GM23338 (cell line): ENCODE measurements at places on chromosomes 7 and 10. TPM values are rescaled to one million over a fixed set of nuclear protein-coding genes. Genes with fewer than 3 reads are reported as not detected.

Gene NANOS1
- polyA plus RNA-seq, result 1.6 and 2.2 TPM in 2 replicates

DNA sequence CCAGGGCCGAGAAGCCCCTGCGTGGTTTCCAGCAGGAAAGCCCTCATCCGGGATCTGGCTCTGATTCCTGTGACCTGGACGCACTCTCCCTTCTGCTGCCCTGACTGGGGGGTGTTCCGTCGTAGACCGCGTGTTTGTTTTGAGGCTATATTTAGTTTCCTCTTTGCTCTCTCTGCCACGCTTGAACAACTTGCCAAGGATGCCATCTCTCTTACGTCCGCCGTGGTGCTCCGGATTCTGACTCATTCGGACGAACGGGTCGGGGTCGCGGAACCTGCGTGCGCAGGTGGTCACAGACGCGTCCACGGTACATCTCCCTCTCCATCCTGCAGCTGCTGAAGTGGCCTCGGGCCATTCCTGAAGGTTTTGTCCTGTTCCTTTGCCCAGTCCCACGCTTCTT is 10.4 kb upstream of the SORCS3 start:
- H3K36me3 ChIP-seq, result no peaks in the 10 kb centered on the region
- no peaks in the 10 kb centered on the region for H3K27me3 ChIP-seq
- no peaks in the 10 kb centered on the region for H3K4me1 ChIP-seq
- H3K4me3 ChIP-seq, result no peak overlapping the region

DNA sequence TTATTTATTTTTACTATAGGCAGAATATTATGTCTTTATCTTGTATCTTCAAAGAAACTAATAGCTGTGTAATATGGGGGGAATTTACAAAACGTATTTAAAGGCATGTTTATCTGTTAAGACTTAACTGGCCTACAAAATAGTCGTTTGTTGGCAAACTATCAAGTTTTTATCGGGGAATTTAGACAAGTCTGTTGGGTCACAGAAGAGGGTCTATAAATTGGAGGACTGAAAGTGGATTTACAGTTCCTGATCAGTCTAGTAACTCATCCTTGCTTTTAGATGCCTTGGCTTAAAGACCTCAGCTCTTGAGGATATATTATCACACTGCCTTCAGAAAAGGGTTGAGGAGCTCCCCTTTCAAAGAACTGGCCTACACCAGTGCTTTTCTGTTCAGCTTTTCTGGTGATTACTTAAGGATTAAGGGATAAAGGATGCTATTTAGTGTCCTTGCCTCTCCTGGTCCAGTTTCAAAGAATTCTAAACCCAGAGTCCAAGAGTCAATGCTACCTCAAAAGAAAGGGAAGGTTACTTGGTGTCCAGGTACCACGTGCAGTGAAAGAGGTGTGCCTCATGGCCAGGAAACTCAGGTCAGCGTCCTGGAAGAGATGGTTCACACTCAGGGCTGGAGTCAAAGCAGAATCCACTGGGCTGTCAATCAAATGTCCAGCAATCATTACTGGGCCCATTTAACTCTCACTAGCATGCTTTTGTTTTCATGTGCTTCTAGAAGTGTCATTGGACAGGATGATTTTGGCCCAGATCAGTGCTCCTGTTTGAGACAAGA is 42.9 kb upstream of the ABI1 start:
- no peaks in the 10 kb centered on the region for H3K36me3 ChIP-seq
- no peaks in the 10 kb centered on the region for H3K27me3 ChIP-seq
- DNase-seq, result no peak
- H3K4me3 ChIP-seq, result no peak overlapping the region

- H3K27me3 ChIP-seq, result no peaks in the 10 kb centered on the region
- H3K4me3 ChIP-seq, result no peak overlapping the region
- no peak for DNase-seq
- H3K36me3 ChIP-seq, result peaks cover 79% of the 10 kb centered on the region
Measured at GRCh38 chr10:13180788-13181187, 19.4 kb downstream of the MCM10 start.

DNA sequence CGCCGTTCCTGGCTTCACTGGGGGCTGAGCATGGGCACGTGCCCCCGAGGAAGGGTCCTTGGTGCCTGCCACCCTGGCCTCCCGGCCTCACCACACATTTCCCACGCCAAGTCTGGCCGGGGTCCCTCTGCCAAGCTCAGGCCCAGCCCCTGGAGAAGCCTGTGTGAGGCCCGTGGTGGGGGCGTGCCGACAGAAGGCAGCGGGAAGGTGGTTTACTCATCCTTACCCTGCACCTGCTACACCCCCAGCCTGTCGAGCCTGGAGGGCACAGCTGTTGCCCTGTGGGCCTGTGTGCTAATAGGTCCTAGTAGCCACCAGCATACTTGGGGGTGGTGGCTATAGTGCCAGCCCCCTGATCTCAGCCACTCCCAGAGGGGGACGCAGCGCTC is 46.7 kb downstream of the NKX6-2 start:
- H3K27me3 ChIP-seq, result no peaks in the 10 kb centered on the region
- DNase-seq, result no peak
- H3K4me1 ChIP-seq, result peaks cover 5% of the 10 kb centered on the region; the same call in 1 of the 2 replicates
- no peaks in the 10 kb centered on the region for H3K36me3 ChIP-seq

Gene TAS2R5
- 0.82 and 0.89 TPM in 2 replicates for polyA plus RNA-seq

DNA sequence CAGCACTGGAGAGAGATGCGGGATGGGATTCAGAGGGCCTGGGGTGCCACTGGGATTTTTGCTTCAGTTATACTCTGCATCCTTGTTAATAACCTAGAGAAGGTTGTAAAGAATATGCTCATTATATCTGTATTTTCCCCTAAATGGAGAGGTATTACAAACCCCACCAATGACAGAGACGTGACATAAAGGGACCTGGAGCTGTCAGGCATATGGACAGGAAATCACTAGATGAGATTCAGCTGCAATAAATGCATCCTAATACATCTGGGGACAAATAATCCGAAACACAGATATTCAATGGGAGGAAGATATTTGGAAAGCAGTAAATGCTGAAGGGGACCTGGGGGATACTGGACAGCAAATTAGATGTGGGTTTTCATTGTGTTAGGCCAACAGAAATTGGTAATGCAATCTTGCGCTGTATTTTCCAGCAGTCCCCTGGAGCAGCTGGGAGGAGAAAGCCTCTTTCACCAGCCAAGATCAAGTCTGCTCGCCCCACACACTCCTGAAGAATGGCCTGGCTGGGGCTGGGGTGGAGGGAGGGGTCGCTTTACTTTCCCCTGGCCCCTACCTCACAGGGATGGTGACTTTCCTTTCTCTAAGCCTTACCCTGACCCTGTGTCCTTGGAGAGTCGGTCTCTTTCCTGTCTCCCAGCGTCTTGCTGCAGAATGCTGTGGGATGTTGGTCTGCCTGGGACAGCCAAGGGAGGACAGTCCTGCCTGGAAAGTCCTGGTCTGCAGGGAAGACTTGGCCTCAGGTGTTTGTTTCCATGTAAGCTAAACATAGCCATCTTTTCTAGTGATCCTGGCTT is 653.8 kb downstream of the LRMDA start:
- DNase-seq, result no peak
- H3K4me3 ChIP-seq, result no peak overlapping the region
- H3K27ac ChIP-seq, result no peak overlapping the region
- no peaks in the 10 kb centered on the region for H3K36me3 ChIP-seq
- no peaks in the 10 kb centered on the region for H3K27me3 ChIP-seq

Gene ASAH2
- polyA plus RNA-seq, result 0.92 and 1.8 TPM in 2 replicates

Gene INSYN2A
- 0.77 and 1.3 TPM in 2 replicates for polyA plus RNA-seq

Gene HMX3
- polyA plus RNA-seq, result not detected in 2 replicates

GRCh38 chr10:58064714-58065528 is 202.8 kb downstream of the IPMK start:
- H3K4me1 ChIP-seq, result peaks cover 16% of the 10 kb centered on the region
- no peak overlapping the region for H3K4me3 ChIP-seq
- H3K36me3 ChIP-seq, result no peaks in the 10 kb centered on the region
- no peak overlapping the region for H3K27ac ChIP-seq
- no peaks in the 10 kb centered on the region for H3K27me3 ChIP-seq
- DNase-seq, result peak; percentile 74

Gene GNG11
- polyA plus RNA-seq, result 6.0 and 6.3 TPM in 2 replicates

DNA sequence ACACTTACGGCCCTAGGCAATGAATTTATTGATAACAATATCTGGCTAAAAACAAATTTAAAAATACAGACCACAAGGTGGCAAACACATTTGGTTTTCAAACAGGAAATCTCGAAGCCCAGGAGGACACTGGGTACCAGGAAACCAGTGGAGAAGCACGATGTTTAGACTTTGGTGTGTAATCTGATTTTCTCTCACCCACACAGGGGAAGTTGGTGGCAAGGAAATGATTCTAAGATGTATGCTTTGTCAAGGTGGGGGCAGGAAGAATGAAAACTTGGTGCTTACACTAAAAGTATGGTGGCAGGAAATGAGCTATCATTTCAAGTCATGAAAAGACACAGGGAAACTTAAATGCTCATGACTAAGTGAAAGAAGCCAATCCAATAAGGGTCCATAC is 113.2 kb upstream of the ANKRD1 start:
- no peaks in the 10 kb centered on the region for H3K27me3 ChIP-seq
- H3K4me3 ChIP-seq, result no peak overlapping the region
- H3K36me3 ChIP-seq, result no peaks in the 10 kb centered on the region
- no peak overlapping the region for H3K27ac ChIP-seq
- DNase-seq, result no peak
